ENCODE measurements at places on chromosomes 7 and 10.

DNA sequence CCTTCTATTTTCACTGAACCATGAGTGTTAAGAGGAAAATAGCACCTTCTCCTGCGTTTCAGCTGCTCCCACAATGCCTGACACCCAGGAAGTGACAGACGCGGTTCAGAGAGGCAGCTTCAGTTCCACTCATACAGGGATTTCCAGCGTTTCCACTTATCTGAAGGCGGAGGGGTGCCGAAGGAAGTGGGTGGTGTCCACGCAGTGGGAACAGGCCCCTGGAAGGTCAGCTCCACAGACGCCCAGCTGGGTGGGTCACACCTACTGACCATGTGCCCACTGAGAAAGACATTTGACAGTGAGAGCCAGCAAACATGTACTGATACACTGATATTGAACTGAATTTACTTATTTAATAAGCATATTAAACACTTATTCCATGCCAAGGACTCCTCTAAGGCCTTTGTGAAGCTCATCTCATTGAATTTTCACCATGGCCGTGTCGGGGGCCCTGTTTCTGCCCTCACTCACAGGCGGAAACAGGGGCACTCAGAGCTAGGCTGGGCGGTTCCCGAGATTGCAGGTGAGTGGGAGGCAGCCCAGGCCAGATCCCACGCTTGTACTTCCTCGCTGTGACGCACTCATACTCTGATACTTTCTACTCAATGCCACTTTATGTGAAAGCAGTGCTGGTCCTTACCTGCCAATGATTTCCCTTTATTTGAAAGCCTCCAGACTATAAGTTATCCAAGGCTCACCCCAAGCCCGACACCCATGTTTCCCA lies 96.8 kb downstream of the TCERG1L start:
- DNase-seq, result no peak

GRCh38 chr7:1952781-1953180 lies 280.0 kb downstream of the MAD1L1 start:
- DNase-seq, result no peak

DNA sequence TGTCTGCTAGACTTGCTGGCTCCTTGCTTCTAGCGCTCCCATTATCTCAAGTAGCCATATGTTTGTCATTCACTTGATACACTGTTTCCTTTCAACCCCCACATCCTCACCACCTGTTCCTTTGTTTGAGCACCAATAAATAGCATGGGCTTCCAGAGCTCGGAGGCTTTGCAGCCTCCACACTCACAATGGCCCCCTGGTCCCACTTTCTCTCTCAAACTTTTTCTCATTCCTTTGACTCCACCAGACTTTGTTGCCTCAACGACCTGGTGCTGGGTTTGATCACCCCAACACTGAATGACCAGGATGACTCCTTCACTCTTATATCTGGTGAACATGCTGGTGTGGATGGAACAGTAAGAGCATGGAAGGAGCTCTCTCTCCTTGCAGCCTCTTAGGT lies 114.5 kb upstream of the TRIM24 start:
- no peak for DNase-seq

DNA sequence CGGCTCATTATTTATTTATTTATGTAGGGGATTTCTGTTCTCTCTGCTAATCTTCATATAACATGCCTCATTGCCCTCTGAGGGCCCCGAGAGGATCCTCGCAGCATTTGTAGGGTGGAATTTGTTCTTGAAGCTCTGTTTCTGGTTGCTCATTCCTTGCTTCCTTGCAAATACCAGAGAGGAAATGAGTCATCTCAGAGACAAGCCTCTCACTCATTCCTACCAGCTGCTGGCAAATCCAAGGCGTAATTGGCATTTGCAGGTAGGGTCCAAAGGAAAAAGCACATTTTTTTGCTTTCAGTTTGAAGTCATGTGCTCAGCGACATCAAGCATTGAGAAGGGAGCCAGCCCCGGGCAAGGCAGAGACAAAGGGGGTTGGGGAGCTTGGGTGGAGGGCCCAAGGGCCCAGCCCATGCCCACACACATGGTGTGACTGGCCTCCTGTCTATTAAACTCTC lies 501.6 kb downstream of the GALNT17 start:
- peak; percentile 88 for DNase-seq

DNA sequence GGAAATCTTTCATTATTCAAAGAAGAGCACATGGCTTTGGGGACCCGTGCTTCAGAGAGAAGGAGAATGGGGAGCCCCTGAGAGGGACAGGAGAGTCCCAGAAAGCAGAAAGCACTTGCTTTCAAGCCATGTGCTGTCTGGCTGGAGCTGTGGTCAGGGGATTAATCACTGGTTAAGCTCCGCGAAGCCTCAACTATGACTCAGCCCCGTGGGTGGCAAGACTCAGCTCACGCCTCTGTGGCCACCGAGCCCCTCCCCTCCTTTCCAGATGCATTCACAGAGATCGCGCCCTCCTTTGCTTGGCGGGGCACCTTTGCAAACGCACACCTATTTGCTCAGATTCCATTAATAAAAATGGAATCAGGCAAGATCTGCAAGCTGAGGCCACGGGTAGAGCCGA lies 202.9 kb upstream of the TCERG1L start:
- DNase-seq, result no peak

DNA sequence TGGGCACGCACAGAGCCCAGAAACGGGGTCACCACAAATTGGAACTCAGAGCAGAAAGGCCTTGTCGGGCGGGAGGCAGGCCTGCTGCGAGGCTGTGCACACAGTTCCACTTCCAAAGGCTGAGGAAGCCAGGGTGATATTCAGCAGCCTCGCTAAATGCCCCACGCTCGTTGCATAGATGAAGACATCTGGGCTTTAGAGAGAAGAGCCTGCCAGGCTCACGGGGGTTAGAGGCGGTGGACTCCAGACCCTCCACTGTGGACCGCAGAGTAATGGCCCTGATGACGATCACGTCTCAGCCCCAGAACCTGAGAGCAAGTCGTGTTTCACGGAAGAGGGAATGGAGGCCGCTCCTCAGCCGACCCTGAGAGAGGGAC lies 104.2 kb downstream of the DNAJB6 start:
- DNase-seq, result no peak

DNA sequence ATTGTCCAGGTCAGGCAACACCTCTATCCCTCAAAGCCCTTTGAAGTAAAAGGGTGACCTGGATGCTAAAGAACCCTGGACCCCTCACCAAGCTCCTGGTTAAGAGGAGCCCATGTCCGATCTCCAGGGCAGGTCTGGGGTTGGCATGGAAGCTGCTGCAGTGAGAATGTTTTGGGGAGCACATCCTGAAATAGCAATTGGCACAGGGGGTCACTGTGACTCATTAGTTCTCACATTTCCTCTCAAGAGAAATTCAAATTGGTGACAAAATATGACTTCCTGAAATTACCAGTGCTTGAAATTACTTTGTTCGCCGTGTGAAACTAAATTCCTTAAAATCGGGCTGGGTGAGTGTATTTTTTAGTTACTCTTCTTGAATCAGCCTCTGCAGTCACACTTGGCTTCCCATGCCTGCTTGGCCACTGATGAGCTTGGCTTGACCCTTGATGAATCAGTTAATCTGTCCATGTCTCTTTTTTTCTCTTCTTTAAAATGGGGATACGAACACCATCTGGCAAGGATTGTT lies 18.8 kb upstream of the ARHGAP22 start:
- DNase-seq, result no peak

Measured in small intestine (tissue), 16 donors.